ENCODE measurements at places on chromosomes 4 and X. TPM values are rescaled to one million over a fixed set of nuclear protein-coding genes. Genes with fewer than 3 reads are reported as not detected.

DNA sequence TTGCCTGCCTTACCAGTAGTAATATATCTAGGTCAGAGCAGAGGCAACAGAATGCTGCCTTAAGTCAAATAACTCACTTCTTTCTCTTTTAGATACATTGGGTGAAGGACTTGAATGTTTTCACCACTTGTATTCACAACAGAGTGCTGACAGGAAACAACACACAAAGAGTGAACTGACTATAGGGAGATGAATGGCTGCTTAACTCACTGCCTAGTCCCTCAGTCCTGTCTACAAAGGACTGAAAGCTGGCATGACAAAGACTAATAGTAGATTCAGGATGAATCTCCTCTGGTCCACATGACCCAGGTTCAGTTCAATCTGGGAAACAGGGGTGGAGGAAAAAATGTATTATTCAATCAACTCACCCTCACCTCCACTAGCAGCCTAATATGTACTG lies 134.2 kb downstream of the GALNTL6 start:
- DNase-seq = no peak

GRCh38 chrX:78886550-78886949 lies 58.6 kb upstream of the P2RY10 start:
- DNase-seq = no peak

DNA sequence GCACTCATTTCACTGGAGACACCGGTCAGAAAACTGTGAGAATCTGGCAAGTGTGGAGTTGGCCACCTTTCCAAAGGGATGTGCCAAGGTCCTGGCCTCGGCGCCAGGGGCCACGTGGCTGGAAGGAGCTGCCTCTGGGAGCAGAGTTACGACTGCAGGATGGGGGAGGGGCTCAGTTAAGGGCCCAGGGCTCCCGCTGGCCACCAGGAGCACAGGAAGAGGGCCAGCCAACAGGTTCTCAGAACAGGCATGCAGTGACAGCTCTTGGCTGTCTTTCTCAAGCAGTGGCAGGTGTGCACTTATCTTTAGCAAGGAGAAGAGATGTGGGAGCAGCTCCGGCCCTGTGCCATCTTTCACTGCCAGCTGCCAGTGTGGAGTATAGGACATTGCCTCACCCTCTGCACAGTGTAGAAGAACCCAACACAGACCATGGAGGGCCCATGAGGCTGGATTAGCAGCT lies 115.9 kb upstream of the RBPJ start:
- DNase-seq = peak; percentile 47

DNA sequence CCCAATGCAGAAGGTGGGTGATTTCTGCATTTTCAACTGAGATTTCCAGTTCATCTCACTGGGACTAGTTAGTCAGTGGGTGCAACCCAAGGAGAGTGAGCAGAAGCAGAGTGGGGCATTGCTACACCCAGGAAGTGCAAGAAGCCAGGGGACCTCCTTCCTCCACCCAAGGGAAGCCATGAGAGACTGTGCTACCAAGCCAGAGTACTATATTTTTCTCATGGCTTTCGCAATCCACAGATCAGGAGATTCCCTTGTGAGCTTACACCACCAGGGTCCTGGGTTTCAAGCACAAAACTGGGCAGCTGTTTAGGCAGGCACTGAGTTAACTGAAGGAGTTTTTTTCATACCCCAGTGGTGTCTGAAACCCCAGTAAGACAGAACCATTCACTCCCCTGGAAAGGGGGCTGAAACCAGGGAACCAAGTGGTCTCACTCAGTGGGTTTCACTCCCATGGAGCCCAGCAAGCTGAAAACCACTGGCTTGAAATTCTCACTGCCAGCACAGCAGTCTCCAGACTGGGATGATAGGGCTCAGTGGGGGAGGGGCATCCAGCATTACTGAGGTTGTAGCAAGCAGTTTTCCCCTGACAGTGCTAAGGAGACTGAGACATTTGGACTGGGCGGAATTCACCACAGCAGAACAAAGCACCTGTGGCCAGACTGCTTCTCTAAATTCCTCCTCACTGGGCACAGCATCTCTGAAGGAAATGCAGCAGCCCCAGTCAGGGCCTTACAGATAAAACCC lies 903.4 kb downstream of the TECRL start:
- no peak for DNase-seq

DNA sequence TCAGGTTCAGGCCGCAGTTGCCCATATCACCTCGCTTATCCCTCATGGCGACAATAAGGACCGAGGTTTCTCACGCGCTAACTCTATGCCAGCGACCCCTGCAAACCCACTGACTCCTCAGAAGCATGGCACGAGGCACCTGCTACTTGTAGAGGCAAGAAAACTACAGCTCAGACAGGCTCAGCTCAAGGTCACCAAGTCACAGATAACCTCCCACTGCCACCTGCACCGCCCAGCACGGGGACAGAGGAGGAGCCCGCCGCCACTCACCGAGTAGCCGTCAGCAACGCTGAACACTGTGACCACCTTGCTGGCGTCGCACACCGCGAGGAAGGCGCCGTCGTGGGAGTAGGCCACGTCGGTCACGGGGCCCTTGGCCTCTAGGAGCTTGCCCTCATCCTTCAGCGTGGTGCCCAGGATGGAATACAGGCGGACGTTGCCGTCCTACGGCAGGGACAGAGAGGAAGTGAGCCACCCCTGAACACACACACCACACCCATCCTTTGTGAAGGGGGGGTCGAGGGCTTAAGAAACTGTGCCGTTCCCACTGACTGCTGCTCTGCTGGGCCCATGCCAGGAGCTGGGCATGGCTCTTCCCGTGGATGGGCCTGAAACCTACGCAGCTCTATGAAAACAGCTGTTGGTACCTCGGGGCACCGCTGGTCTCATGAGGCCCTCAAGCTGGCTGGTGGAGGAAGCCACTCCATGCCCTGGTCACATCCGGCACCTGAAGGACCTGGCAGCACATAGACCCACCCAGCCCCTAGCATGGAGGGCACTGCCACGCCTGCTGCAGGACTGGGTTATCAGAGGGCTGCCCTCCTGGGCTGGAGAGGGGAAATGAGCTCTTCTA lies 38.9 kb downstream of the WDR1 start:
- peak; percentile 16 for DNase-seq

DNA sequence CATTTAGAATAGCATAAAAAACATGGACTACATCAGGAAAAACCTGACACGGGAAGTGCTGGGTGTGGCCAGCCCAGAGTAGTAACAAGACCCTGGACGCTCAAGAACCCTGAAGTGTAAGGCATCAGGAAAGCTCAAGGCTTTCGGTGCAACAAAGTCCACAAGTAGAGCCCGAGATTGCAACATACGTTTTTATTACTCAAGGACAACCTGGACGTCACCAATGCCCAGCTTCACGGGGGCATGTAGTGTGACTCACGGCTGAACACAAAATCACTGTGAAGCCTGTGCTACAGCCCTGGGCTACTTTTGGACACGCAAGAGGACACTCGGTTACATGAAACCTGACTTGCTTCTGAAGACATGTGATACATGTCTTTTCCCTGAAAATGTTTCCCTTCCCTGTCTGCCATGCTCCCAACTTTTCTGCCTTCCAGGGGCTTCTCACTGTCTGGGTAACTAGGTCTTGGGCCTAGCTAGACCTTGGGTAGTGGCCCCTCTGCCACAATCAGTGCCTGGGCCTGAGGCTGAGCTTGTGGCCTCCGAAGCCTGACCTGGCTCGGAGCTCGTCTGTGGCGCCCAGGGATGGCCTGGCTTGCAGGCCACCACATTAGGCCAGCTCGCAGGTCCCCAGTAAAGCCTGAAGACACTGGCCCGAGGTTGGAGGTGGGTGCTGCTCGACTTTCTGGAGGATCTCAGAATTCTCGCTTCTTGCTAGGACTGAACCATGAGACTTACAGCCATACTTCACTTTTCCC lies 9.2 kb downstream of the IRAK1 start:
- DNase-seq = peak; percentile 87

GRCh38 chrX:40485102-40485826 lies 95.5 kb upstream of the ATP6AP2 start:
- DNase-seq = no peak

GRCh38 chrX:83759872-83760271 lies 101.1 kb upstream of the CYLC1 start:
- DNase-seq = no peak

DNA sequence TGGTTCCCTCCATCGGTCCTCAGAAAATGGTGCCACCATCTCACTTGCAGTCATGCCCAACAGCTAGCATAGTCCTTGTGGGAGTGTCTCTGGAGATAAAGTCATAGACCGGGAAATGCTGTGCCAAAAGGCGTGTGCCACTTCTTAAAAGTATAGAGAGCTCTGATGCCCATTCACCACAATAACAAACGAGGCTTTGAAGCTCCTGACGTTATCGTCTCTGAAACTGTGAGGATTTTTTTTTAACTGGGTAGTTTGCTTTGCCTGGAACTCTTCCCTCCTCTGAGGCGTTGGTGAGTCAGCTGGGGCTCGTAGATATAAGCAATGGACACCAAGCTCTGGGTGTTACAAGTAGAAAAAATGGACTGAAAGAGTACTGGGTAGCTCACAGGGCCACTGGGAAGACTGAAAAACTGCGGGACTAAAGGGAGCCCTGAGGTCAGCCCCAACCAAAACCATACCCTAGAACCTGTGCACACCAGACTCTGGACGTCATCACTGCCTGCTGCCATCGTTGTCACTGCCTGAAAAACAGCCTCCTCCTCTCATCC lies 89.4 kb upstream of the TRIM2 start:
- no peak for DNase-seq

GRCh38 chr4:112036886-112037285 lies 108.4 kb upstream of the FAM241A start:
- DNase-seq = no peak

DNA sequence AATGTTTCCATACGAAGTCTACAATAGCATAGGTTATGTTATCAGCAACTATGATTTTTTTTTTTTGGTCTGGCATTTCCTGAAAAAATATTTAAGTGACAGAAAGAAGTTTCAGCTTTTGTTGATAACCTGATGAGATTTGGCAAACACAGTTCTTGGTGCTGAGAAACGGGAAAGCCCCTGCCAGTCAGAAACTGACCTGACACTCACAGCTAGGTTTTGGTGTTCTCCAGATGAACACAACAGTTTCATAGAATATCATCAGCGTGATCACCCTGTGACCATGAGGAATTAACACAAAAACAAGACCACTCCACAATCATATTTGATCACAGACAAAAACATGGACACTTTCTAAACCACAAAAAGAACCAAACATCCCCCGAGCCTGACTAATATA lies 152.5 kb upstream of the DCAF8L1 start:
- DNase-seq = no peak

DNA sequence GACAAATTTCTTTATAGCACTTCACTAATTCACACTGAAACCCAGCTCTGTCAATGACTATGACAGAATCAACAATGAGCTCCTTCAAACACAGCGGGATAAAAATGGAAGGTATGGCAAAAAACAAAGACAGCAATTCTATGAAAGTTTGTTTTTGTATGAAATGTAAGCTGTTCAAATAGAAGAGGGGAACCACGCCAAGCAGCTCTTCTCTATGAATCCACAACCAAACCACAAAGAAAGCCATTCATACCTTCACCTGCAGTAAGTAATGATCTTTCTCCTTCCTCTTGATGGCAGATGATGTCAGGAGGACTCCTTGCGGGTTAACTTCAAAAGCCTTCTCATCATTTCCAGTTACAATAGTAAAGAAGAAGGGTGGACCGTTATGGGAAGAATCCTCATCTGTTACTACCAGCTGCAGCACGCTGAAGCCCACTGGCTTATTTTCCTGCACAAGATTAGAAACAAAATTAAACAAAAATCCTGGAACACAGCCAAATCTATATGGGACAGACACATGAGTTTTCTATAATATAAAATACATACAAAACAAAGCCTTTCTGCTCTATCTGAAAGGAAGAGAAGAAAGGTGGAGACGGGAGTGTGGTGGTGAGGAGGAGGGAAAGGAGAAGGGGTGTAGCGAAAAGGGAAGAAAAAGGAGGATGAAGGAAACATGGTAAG lies 48.9 kb upstream of the MTNR1A start:
- DNase-seq = no peak

GRCh38 chr4:35175894-35176293 lies 1068.4 kb downstream of the ARAP2 start:
- no peak for DNase-seq

- no peak for DNase-seq
Measured at GRCh38 chr4:53608649-53609048, 17.4 kb upstream of the LNX1 start.

DNA sequence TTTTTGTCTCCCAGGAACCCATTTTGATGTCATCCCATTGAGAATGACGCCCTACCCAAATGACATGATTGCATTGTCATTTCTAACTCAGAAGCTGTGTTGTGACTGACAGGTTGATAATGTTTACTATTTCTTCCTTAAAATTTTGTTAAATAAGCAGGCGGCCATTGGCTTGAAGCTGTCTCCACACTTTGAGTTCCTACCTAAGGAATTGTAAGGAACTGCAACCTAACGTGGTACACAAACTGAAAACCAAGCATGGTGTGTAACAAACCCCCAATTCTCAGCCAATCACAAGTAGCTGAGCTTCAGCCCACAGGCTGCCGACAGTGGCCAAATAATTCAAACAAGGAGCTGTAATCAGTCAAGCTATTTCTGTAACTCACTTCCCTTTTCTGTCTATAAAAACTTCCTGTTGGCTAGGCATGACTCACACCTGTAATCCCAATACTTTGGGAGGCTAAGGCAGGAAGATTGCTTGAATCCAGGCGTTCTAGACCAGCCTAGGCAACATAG lies 2.9 kb upstream of the MND1 start:
- DNase-seq = no peak

DNA sequence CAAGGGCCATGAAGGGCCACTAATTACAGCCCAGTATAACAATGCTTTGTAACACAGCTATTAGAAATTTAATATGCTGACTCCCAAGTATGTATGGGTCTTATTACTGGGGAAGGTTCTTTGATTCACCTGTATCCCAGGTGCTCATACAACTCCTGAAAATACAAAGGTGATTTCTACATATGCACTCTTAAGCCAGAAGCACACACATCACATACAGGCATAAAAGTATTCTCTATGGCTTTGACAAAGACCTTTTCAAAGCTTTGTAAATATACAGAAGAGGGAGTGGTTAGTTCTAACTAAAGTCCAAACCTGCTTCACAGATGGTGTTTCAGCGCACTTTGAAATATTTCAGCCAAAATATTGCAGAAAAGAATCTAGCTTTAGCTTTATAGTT lies 191.5 kb downstream of the SNCA start:
- DNase-seq = no peak

Gene ZNF157
- 0.26 TPM for total RNA-seq

Gene SPANXN3
- total RNA-seq = 1.7 TPM

Gene CXCL11
- total RNA-seq = not detected

Gene TREX2
- 0.18 TPM for total RNA-seq

Gene TMEM156
- total RNA-seq = not detected

Gene C4orf33
- total RNA-seq = 1.4 TPM

Gene SULT1E1
- not detected for total RNA-seq

Gene AMELX
- not detected for total RNA-seq

Gene DLG3
- 0.20 TPM for total RNA-seq

Gene CCDC110
- total RNA-seq = 4.1 TPM

Gene MEPE
- not detected for total RNA-seq

Gene XPNPEP2
- 1.3 TPM for total RNA-seq

Gene ZCCHC4
- total RNA-seq = 14.2 TPM

Measured in gastrocnemius medialis (tissue), 4 donors.